ENCODE measurements at places on chromosomes 4 and X.

- DNase-seq: peak; percentile 90
Measured at GRCh38 chrX:155881158-155881993, at the start of gene VAMP7. VAMP7 (plus strand) TSS chrX:155881345; CDS start chrX:155889467, 8,122 bp downstream.

- DNase-seq: no peak
Measured at GRCh38 chr4:94536049-94536448, 84.3 kb downstream of the PDLIM5 start.

GRCh38 chr4:45004847-45005565 lies 278.6 kb upstream of the GNPDA2 start:
- peak; percentile 20 for DNase-seq

- no peak for DNase-seq
Measured at GRCh38 chr4:11597506-11597905, 168.8 kb upstream of the HS3ST1 start.

DNA sequence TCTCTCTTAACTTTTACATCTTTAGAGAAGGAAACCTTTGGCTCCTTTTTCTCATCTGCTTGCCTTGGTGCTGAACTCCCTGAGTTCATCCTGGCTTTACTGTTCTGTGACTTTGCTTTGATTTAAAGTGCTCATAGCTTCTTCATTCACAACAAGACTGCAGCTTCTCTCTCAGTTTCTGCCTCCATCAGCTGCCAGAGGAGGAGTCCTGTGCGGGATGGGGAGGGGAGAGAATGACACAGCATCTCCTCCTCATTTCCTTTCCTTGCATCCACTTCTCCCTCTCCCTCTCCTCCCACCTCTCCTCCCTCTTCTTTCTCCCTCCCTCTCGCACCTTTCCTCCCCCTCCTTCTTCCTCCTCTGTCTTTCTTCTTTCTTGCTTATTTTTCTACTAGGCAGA lies 42.0 kb downstream of the CBLL2 start:
- peak; percentile 15 for DNase-seq

DNA sequence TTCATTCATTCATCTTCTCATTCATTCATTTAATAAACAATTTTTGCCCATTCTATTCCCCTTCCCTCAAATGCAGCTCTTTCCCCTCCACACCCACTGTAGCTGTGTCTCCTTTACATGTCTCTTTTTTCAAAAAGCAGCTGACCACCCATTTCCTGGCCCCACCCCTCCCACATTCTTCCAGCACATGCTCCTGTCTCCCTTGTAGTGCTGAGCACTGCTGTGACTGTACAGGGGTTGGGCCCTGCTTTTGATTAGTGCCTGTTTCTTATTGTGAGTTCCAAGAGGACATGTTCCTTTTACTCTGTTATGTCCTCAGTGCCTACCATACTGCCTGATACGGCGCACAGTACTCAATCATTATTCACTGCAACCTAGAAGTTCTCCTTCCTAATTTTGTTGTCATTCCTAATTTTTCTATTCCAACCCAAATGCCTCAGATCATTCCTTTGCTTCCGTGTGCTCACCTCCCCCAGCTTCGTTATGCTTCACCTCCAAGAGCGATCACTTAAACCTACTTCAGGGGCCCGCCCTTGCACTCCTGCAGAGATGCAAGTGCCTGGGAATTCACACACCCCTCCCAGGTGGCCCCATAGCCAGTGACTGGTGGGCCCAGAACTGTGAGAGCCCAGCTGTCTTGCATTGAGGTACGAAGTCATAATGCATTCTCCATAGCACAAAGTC lies 152.2 kb downstream of the STK32B start:
- DNase-seq: no peak

DNA sequence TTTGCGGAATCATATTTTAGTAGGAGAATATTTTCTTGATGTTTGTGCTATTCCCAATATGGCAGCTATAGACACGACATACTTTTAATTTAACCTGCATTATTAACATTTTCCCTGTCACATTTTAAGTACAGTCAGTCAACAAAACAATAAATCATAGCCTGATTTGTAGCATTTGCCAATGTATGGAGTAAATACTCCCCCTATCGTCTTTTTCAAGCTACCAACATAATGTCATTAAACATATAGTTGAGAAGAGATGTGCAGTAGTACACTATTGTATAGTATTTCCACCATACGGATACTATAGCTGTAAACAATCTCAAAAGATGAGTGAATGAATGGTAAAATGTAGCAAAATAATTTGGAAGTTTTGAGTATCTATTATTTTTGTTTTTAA lies 303.7 kb upstream of the MAGEB2 start:
- DNase-seq: no peak

GRCh38 chrX:24475480-24475879 lies 10.4 kb downstream of the PDK3 start:
- DNase-seq: no peak

DNA sequence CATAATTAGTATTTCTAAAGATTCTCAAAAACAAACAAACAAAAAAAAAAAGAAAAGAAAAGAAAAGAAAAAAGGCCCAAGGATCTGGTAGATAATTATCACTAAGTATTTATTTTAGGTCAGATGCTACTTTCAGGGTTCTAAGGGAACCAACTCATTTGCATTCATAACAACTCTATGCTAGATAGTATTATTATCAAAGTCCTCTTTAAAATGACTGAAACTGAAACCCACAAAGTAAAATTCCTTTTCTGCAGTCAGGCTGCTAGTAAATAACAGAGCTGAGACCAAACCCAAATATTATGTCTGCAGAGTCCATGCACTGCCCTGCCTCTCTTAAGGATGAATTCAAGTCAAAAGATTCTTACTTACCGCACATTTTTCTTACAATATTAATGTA lies 38.3 kb upstream of the MAPK10 start:
- no peak for DNase-seq
